ENCODE measurements at places on chromosomes 12 and 14.
A peak's percentile ranks its signal among the peaks of the same experiment; 100 is the strongest.

DNA sequence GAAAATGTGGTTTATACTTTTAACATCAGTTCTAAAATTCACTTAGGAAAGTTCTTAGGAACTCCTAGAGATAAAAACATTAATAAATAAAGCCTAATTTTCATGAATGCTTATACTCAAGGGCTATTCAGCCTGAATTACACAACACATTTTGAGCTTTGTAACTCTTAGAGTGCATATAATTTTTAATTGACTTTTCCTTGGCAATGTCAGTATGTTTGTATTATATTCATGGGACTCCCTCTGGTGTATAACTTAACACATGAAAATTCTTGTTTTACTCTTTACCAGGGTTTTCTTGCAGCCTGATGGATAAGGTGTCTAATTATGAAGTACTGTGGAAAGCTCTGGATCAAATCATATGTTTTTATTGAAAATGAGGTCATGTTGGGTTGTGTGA is 150.6 kb upstream of the HMGA2 start:
- DNase-seq = no peak

- DNase-seq = peak; percentile 14
These were observed 415.4 kb upstream of the CCDC196 start for GRCh38 chr14:66070542-66071319.

DNA sequence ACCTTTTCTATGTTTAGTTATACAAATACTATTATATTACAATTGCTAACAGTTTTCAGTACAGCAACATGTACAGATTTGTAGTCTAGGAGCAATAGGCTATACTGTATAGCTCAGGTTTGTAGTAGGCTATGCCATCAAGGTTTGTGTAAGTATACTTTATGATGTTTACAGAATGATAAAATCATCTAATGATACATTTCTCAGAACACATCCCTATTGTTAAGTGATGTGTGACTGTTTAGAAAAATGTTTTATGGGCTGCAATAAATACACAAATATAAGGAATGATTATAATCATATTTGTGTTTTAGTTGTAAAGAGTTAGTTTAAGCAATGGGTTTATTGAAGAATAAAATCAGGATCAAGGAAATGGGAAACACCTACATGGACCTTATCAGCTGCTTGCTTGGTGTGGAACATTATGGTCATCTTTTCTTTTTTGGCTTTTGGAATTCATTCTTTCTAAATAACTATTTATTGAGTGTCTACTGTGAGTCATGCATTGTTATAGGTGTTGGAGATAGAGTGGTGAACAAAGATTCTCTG is 24.5 kb upstream of the FBXO33 start:
- DNase-seq = no peak

DNA sequence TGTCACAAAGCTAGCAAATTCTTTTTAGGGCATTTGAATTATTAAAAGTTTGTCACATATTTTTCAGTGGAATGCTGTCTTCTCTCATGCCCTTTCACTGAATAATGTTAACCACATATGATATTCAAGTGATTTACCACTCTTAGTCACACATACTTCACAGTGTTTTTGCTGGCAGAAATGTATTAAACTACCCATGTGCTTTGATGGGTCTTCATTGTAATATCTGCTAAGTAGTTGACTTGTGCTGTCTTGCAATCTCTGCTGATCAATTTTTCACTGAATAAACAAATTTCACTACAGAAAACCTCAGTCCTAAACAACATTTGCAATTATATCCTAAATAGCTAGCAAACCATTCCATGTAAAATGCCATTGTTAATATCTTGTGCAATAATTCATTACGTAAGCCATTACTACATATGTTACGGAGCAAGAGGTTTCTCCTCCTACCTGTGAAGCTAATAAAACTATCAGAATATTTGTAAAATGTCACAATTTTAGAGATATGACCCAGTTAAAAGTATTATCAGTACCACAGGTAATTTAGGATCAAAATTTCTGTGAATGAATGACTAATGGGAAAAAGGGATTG is 64.6 kb upstream of the LMO3 start:
- no peak for DNase-seq

DNA sequence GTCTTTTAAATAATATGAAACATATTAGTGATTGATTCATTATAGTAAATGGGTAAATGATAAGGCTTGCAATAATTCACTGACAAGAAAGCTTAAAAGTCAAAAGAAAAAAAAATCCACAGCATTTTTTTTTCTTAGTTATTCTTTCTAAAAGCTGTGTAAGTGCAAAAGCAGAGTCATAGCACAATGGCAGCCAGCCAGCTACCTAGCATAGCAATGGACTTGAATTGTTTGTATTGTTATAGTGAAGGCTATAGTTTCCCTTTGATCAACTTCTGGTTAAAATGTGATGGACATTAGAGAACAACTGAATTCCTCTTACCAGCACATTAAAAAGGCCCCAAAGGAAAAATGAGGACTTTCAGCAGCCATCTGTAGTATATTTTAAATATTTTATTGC is 232.1 kb downstream of the NAV3 start:
- DNase-seq = peak; percentile 64

DNA sequence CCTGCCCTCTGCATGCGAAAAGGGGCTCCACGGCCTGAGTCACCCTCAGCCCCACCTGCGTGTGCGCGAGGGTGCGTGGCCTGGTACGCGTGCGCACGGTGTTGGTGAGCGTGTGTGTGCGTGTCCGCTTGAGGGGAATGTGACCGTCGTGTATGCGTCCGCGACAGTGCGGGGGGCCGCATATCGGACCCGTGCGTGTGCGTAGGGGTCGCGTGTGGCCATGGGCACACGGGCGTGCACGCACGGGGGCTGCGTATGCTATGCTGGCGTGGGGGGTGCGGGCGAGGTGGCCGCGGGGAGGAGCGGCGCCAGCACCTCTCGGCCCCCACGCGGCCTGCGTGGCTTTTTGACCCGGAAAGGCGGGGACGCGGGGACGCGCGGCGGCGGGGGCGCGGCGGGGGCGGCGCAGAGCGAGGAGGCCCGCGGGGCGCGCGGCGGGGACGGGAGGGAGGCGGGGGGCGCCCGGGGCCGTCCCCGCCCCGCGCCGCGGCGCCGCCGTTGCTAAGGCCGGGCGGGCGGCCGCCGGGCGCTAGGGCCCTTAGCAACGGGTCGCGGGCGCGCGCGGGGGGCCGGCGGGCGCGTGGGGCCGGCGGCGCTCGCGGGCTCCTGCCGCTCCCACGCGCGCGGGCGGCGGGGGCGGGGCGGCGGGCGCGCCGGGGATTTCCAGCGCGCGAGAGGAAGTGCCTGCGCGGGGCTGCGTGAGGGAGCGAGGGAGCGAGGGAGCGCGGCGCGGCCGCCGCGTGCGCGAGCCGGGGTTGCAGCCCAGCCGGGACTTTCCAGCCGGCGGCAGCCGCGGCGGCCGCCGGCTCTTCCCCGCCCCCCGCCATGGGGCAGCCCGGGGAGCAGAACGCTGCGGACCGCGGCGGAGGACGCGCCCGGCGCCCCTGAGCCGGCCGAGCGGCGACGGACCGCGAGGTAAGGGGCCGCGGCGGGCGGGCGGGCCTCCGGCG is at the start of gene TRAF3:
TRAF3 (plus strand) TSS at position 689 of the 950 bp plus-strand sequence. CDS start 92,753 bp downstream, outside the sequence.
- peak; percentile 75 for DNase-seq

GRCh38 chr12:84653482-84653881 is 259.1 kb downstream of the SLC6A15 start:
- no peak for DNase-seq

- DNase-seq = no peak
These were observed 527.7 kb downstream of the RPS29 start for GRCh38 chr14:49058511-49058910.

GRCh38 chr14:104556256-104557021 is 23.1 kb upstream of the C14orf180 start:
- no peak for DNase-seq

GRCh38 chr12:54689034-54689372 is 40.8 kb upstream of the DCD start:
- DNase-seq = no peak

- DNase-seq = no peak
These were observed 141.9 kb upstream of the PLEKHG7 start for GRCh38 chr12:92560713-92561542.

- DNase-seq = no peak
These were observed 134.4 kb downstream of the ADGRD1 start for GRCh38 chr12:131087991-131088700.

- no peak for DNase-seq
These were observed 7.6 kb downstream of the M6PR start for GRCh38 chr12:8941691-8942478.

- no peak for DNase-seq
These were observed 650.3 kb upstream of the ALG10B start for GRCh38 chr12:37666069-37666781.

DNA sequence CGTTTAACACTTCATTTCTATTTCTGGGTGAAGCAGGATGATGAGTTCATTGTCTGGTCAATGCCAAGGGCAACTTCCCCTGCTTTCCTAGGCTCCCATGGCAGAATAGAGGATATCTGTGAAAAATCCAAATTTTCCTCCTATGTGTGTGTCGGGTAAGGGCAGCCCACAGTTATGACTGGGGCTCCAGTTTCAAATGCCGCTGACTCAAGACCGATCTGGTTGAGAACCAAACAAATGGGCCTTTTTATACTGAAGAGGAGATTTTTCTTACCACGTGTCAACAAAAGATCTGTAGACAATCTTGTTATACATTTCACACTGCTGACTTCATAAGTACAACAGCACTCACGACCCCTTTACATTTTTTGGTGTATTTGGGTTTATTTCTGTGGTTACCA is 120.8 kb downstream of the CHST11 start:
- peak; percentile 82 for DNase-seq

DNA sequence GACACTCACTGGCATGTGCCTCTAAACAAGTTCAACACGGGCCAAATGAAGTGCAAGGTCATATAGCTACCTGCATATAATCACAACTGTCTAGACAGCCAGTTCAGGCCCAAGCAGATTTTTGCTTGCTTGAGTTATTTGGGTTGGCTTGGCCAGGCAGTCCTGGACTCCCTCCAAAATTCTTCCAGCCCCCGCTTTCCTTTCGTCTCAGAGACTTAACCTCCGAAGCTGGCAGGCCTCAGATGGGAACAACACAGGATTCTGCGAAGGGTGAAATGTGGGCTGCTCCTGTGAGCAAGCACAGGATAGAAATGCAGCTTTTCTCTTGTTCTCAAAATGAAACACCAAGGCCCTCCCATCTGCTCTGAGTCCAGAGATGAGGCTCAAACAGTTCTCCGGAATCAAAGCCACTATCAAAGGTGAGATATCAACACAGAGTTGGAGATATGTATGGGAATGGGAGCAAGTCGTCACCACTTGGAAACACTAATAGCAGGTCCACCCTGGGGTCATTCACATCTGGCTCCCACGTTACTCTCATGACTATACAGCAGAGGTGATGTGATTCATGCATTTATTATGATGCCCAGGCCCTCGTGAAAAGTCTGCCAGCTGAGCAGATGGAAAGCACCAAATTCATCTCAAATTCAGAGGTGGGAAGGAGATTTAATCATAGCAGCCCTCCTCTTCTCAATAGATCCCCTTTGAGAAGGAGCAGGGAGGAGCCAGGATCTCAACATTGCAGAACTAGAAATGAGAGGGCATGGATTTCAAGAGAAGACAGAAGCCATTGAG is 389.8 kb downstream of the NUAK1 start:
- peak; percentile 79 for DNase-seq

- DNase-seq = no peak
These were observed 3.8 kb upstream of the HIF1A start for GRCh38 chr14:61691495-61691894.

- no peak for DNase-seq
These were observed 884.9 kb upstream of the FOXG1 start for GRCh38 chr14:27881646-27882045.

- no peak for DNase-seq
These were observed 122.5 kb upstream of the COCH start for GRCh38 chr14:30751646-30752416.

DNA sequence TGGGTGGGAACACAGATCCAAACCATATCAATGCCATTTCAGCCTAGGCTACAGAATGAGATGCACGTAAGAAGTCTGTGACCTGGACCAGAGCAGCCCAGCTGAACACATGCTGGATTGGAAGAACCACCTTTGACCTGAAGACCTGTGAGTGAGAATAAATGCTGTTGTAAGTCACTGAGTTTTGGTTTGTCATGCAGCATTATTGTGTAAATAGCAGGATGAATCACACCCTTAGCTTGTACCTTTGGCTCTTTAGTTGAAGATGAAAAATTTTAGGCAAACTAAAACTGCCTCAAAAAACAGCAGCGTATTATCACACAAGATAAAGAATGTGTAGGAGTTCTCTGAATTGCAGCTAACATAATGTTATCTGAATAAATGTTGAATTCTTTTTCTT is 199.4 kb upstream of the LRIG3 start:
- DNase-seq = no peak

GRCh38 chr12:53482626-53483168 is 16.6 kb downstream of the MAP3K12 start:
- DNase-seq = no peak

GRCh38 chr12:47813511-47814196 is 6.0 kb downstream of the HDAC7 start:
- DNase-seq = peak; percentile 14

GRCh38 chr12:14167005-14167628 is 185.7 kb upstream of the GRIN2B start:
- peak; percentile 40 for DNase-seq

- no peak for DNase-seq
These were observed 50.8 kb downstream of the NTN4 start for GRCh38 chr12:95739561-95740313.

DNA sequence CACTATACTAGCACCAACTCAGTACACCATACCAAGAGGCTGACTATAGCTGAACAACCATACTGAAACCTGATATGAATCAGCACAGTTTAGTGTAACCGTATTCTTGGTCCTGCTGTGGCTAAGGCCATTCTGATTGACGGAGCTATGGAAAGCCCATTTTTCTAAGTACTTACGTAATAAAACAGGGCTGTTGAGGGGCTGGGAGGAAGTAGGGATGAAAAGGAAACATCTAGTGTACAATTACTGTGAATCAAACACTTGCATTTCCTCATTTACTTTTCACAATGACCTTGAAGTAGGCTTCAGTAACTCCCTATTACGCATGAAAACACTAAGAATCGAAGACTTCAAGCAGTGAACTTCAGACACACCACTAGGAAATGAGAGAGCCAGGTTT is 198.2 kb downstream of the BTG1 start:
- DNase-seq = no peak

Data from fibroblast of skin of abdomen (primary cell).